ENCODE measurements at places on chromosomes 7 and 10.

GRCh38 chr10:86439544-86439943, 72.9 kb upstream of the GRID1 start:
- DNase-seq, result no peak

- DNase-seq, result no peak
Measured at GRCh38 chr7:42805601-42806000, 106.3 kb downstream of the C7orf25 start.

DNA sequence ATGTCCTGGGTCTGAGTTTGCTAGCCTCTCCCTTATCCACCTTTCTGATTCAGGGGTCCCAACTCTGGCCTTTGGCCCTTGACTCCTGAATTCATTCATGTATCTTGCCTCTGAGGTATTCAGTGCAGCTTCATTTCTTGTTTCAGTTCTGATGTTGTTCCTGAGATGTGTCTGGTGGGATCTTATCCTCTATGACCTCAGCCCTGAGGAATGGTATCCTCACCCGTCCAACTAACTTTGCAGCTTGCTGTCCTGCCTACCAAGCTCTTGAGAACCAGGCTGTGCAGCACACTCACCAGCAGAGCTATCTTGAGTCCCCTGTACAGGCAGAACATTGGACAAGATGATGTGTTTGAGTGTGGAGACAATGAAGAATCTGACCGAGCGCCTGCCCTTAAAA, 13.8 kb downstream of the SUFU start:
- DNase-seq, result no peak

GRCh38 chr10:77613476-77614130, 24.0 kb downstream of the KCNMA1 start:
- no peak for DNase-seq

- DNase-seq, result no peak
Measured at GRCh38 chr7:7236041-7236440, 53.7 kb downstream of the C1GALT1 start.

DNA sequence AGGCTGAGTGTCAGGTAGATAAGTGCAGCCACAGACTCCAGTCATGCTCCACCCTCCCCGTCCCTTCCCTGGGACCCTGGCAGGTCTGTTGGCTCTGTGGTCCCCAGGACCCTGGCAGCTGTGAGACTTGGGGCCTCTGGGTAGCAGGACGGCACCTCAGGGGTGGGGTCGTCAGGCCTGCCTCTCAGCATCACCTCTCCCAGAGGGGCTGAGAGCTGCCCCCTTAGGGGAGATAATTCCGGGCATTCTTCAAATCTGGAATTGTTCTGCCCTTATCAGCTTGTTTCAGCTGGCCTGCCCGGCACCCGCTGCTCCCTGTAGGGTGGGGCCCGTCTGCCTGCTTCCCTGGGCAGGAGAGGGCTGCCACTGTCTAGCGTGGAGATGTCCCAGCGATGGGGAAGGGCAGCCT, 23.3 kb downstream of the PODXL start:
- no peak for DNase-seq

All from stimulated activated CD8-positive, alpha-beta memory T cell treated with anti-CD3 and anti-CD28 coated beads, Interleukin-12 subunit alpha, Interleukin-12 subunit beta, amount 100 ng/mL, for 4 hours (primary cell).